Trophoblast cell (in vitro differentiated cells and primary cell): ENCODE measurements at places on chromosomes 7 and 10.

GRCh38 chr7:109616551-109617069 lies 1046.9 kb downstream of the DNAJB9 start:
- H3K4me1 ChIP-seq: no peaks in the 10 kb centered on the region
- no peak overlapping the region for H3K4me3 ChIP-seq

DNA sequence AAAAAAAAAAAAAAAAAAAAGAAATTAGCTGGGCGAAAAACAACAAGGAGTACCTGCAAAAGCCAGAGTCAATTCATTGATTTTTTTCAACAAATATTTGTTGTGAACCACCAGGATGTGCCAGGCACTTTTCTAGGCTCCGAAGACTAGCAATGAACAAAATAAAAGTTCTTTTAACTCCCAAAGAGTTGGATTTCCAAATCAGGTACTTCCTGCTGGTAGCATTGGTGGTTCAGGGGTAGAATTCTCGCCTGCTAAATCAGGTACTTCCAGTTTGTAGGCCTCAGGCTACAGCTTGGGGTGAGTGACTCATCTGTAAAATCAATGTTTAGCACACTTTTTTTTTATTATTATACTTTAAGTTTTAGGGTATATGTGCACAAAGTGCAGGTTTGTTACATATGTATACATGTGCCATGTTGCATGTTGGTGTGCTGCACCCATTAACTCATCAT lies 10.9 kb downstream of the PPA1 start:
- no peaks in the 10 kb centered on the region for H3K27me3 ChIP-seq
- peaks cover 2% of the 10 kb centered on the region for H3K36me3 ChIP-seq
- no peaks in the 10 kb centered on the region for H3K4me1 ChIP-seq

DNA sequence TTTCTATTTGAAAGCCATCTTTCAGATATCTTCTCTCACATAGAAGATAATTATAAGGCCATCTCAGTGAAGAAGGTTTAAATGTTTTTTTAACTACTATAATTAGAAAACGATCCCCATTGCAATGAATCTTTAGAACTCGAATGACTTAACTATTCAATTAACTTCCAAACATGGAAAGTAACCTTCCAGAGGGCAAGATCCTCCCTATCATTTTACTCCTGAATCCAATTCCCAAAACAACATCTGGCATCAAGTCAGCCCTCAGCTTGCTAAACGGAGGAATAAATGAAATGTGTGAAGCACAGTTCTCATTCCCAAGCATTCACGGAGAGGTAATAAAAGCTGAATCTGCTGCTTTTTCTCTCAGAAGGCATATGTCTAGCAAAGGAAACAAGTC lies 293.4 kb downstream of the PLXDC2 start:
- no peaks in the 10 kb centered on the region for H3K4me1 ChIP-seq
- DNase-seq: no peak
- H3K27me3 ChIP-seq: no peaks in the 10 kb centered on the region
- H3K27ac ChIP-seq: no peak overlapping the region

- H3K4me1 ChIP-seq: no peaks in the 10 kb centered on the region
- H3K36me3 ChIP-seq: peaks cover 11% of the 10 kb centered on the region
- H3K27me3 ChIP-seq: no peaks in the 10 kb centered on the region
- no peak overlapping the region for H3K27ac ChIP-seq
- no peak overlapping the region for H3K4me3 ChIP-seq
- no peak for DNase-seq
Observed at GRCh38 chr10:11491087-11491486, 120.4 kb downstream of the USP6NL start.

GRCh38 chr10:72649291-72649690 lies 23.4 kb upstream of the MICU1 start:
- no peaks in the 10 kb centered on the region for H3K27me3 ChIP-seq
- H3K36me3 ChIP-seq: no peaks in the 10 kb centered on the region
- H3K4me1 ChIP-seq: no peaks in the 10 kb centered on the region
- no peak overlapping the region for H3K4me3 ChIP-seq
- H3K27ac ChIP-seq: no peak overlapping the region

DNA sequence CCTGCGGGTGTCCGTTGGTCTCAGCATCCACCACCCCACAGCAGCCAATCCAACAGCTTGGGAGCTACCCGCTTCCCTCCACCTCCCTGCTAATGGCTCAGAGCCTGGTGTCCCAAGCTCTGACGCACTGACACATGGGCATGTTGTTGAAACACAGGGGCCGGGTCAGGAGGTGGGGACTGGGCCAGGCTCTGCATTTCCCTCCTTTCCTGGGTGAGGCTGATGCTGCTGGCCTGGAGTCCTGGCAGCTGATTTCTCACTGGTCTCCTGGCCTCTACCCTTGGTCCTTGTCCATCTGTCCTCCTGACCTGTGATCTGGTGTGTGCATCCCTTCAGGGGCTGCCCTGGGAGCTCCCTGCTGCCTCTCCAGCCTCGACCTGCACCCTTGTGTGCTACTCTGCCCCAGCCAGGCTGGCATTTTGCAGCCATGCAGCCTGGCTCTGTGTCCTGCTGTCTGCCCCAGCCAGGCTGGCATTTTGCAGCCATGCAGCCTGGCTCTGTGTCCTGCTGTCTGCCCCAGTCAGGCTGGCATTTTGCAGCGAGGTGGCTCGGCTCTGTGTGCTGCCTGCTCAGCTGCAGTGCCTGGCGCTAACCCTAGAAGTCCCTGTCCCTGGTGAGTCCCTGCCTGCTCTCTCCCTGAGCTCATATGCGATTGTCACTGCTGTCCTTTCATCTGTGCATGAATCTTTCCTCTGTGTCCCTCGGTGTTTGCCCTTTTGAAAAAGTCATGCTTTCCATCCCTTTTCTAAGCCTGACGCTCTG lies 14.0 kb downstream of the AMZ1 start:
- no peaks in the 10 kb centered on the region for H3K4me1 ChIP-seq
- peaks cover 8% of the 10 kb centered on the region for H3K36me3 ChIP-seq
- no peaks in the 10 kb centered on the region for H3K27me3 ChIP-seq
- no peak for DNase-seq
- no peak overlapping the region for H3K27ac ChIP-seq

- no peak overlapping the region for H3K4me3 ChIP-seq
- DNase-seq: no peak
- no peaks in the 10 kb centered on the region for H3K27me3 ChIP-seq
- no peaks in the 10 kb centered on the region for H3K36me3 ChIP-seq
- H3K4me1 ChIP-seq: no peaks in the 10 kb centered on the region
Observed at GRCh38 chr7:87712571-87712970, 84.4 kb downstream of the RUNDC3B start.

GRCh38 chr7:134948736-134949135 lies 37.6 kb upstream of the AGBL3 start:
- H3K27me3 ChIP-seq: no peaks in the 10 kb centered on the region
- H3K4me3 ChIP-seq: no peak overlapping the region
- no peaks in the 10 kb centered on the region for H3K4me1 ChIP-seq

- no peaks in the 10 kb centered on the region for H3K36me3 ChIP-seq
- H3K4me1 ChIP-seq: no peaks in the 10 kb centered on the region
- H3K4me3 ChIP-seq: no peak overlapping the region
Observed at GRCh38 chr10:66455304-66455703, 470.5 kb upstream of the LRRTM3 start.

DNA sequence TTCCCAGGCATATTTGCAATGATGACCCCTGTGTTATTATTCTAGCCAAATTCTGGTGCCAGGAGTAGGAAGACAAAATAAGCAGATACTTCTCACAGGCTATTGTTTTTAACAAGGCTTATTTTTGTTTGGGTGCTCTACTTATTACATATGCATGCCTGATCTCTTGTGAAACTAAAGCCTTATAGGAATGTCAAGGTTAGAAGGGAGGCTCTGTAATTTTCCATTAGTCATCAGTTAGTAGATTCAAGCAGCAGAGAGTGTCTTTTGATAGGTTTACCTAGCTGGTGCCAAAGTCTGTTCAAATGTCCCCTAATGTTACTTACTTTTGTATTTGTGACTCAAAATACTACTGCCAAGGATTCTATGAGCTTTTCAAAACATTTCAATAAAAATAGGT lies 11.7 kb upstream of the TMEM106B start:
- no peak overlapping the region for H3K4me3 ChIP-seq
- H3K27me3 ChIP-seq: no peaks in the 10 kb centered on the region
- DNase-seq: peak; percentile 64
- H3K27ac ChIP-seq: no peak overlapping the region

GRCh38 chr7:94420328-94420727 lies 25.6 kb downstream of the COL1A2 start:
- H3K4me1 ChIP-seq: no peaks in the 10 kb centered on the region
- peaks cover 27% of the 10 kb centered on the region for H3K36me3 ChIP-seq
- H3K27ac ChIP-seq: no peak overlapping the region
- no peak overlapping the region for H3K4me3 ChIP-seq
- no peaks in the 10 kb centered on the region for H3K27me3 ChIP-seq

- H3K27me3 ChIP-seq: no peaks in the 10 kb centered on the region
- no peak overlapping the region for H3K27ac ChIP-seq
- H3K4me1 ChIP-seq: peaks cover 3% of the 10 kb centered on the region
- peak; percentile 55 for DNase-seq
- no peak overlapping the region for H3K4me3 ChIP-seq
Observed at GRCh38 chr10:30719832-30720231, 90.3 kb upstream of the LYZL2 start.

GRCh38 chr10:44963772-44964633 lies 4.4 kb downstream of the RASSF4 start:
- no peaks in the 10 kb centered on the region for H3K27me3 ChIP-seq
- no peak for DNase-seq
- no peak overlapping the region for H3K4me3 ChIP-seq
- H3K27ac ChIP-seq: peak overlapping the region; percentile 63

GRCh38 chr7:94997547-94997946 lies 90.2 kb downstream of the PPP1R9A start:
- H3K27ac ChIP-seq: no peak overlapping the region
- no peak overlapping the region for H3K4me3 ChIP-seq
- H3K27me3 ChIP-seq: no peaks in the 10 kb centered on the region
- H3K36me3 ChIP-seq: no peaks in the 10 kb centered on the region
- no peak for DNase-seq

GRCh38 chr10:119006451-119007210 lies 22.9 kb upstream of the NANOS1 start:
- H3K4me1 ChIP-seq: peaks cover 4% of the 10 kb centered on the region
- no peaks in the 10 kb centered on the region for H3K36me3 ChIP-seq
- no peaks in the 10 kb centered on the region for H3K27me3 ChIP-seq
- peak overlapping the region; percentile 4 for H3K27ac ChIP-seq
- H3K4me3 ChIP-seq: no peak overlapping the region

- no peaks in the 10 kb centered on the region for H3K4me1 ChIP-seq
- no peak overlapping the region for H3K27ac ChIP-seq
- no peak for DNase-seq
- H3K27me3 ChIP-seq: no peaks in the 10 kb centered on the region
- no peak overlapping the region for H3K4me3 ChIP-seq
Observed at GRCh38 chr10:6563731-6564130, 16.3 kb downstream of the PRKCQ start.

DNA sequence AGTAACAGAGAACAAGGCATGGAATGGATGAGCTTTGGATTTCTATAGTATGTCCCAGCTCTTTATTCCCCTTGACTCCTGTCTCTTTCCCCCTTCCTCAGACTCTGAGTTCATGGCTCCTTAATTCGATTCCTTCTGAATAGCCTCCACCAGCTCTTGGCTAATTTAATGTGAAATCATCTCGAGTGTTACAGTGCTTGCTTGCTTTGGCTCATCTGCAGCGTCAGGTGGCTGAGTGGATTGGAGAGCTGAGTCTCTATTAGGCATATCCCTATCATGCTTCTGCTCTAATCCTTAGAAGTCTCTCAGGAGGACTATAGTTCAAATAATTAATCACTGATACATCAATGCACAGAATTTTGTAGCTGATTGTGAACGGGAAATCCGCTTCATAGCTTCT lies 134.6 kb downstream of the LRRC4 start:
- H3K27me3 ChIP-seq: no peaks in the 10 kb centered on the region
- peaks cover 12% of the 10 kb centered on the region for H3K4me1 ChIP-seq
- H3K4me3 ChIP-seq: no peak overlapping the region
- H3K27ac ChIP-seq: no peak overlapping the region

GRCh38 chr10:119872610-119872859 lies at the start of gene MCMBP:
Gene MCMBP (minus strand): TSS chr10:119872843. CDS start chr10:119872584, 259 bp downstream.
- no peaks in the 10 kb centered on the region for H3K4me1 ChIP-seq
- H3K27ac ChIP-seq: peak within 1 kb of the TSS; percentile 79
- no peak for DNase-seq
- H3K36me3 ChIP-seq: no peaks in the 10 kb centered on the region

DNA sequence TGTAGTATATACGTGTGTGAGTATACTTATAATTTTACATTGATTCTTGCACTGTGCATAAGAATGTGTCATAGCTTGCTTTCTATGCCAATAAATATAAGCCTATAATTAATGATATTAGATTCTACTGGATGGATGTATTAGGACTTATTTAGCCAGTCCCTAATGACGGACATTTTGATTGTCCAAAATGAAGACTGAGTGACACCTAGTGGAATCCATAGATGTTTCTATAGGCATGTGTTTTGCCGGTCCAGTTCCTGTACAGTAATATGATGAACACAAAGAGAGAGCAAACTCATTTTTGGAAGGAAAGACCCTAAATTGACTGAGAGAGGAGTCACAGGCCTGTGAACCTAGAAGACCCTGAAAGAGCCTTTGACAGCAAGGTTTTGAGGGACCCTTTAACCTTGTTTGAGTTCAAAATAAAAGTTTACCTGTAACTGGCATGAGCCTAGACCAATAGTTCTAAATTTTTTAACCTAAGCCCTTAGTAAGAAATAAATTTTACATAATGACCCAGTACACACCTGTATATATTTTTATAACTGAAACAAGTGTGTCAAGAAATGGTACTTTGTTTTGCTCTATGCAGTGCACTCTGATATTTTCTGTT lies 42.4 kb upstream of the AGBL3 start:
- H3K27ac ChIP-seq: no peak overlapping the region
- H3K27me3 ChIP-seq: no peaks in the 10 kb centered on the region
- peaks cover 17% of the 10 kb centered on the region for H3K4me1 ChIP-seq
- peak; percentile 58 for DNase-seq
- no peak overlapping the region for H3K4me3 ChIP-seq

- no peak overlapping the region for H3K27ac ChIP-seq
- no peaks in the 10 kb centered on the region for H3K27me3 ChIP-seq
- no peak overlapping the region for H3K4me3 ChIP-seq
- DNase-seq: no peak
- H3K4me1 ChIP-seq: no peaks in the 10 kb centered on the region
Observed at GRCh38 chr10:44017483-44018145, 367.3 kb downstream of the CXCL12 start.

DNA sequence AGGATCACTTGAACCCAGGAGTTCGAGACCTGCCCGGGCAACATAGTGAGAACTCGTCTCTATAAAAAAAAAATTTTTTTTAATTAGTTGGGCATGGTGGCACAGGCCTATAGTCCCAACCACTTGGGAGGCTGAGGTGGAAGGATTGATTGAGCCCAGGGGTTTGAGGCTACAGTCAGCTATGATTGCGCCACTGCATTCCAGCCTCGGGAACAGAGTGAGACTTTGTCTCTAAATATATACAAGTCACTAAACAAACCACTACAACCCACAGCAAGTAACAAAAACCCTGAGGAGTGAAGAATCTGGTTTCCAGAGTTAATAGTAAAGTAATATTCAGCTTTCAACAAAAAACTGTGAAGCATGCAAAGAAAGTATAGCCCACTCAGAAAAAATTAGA lies 32.7 kb upstream of the HHEX start:
- H3K4me3 ChIP-seq: no peak overlapping the region
- H3K36me3 ChIP-seq: peaks cover 6% of the 10 kb centered on the region
- DNase-seq: peak; percentile 10
- no peaks in the 10 kb centered on the region for H3K27me3 ChIP-seq
